Right cardiac atrium (tissue), 5 donors: ENCODE measurements at places on chromosomes 1 and 21. TPM values are rescaled to one million over a fixed set of nuclear protein-coding genes. Genes with fewer than 3 reads are reported as not detected.

GRCh38 chr1:234176000-234176399 lies 197.3 kb upstream of the COA6 start:
- no peak for DNase-seq

DNA sequence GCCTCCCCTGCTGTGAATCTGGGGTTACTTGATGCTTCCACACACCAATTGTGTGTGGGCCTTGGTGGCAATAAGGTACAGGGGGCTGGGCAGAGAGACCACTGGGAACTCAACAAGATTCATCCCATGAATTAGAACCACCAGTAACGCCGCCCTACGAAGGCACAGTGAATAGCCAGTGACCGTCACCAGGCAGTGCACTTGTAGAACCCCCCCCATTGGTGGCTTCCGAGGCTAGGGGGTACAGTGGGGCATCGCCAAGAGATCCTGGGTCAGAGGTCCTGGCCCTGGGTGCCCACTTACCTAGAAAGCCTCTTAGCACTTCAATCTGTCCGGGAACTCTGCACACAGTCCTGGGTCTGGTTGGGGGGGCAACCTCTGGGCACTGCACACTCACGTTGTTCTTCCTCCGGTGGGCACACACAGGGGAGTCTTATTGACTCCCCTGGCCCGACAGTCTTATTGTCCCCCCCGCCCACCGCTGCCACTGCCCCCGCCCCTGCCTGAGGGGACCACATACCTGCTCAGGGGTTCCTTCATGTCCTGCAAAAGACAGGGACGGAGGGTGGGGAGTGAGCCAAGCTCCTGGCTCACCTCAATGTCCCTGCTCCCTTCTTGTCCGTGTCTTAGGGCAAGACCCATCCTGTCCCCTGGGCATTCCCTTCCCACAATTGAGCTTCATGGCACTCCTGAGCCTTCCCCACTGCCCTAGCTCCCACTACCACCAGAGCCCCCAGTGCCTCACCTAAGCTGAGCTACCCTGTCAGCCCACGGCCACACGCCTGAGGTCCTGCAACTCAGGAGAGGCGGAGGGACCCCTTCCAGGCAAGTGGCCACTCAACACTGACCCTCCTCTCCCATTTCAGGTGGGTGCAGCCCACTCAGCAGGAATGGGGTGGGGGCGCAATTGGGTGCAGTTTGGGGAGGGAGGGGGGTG lies 2.5 kb upstream of the TRIM11 start:
- DNase-seq, result peak; percentile 38

GRCh38 chr1:3049905-3050304 lies 19.1 kb upstream of the PRDM16 start:
- DNase-seq, result no peak

DNA sequence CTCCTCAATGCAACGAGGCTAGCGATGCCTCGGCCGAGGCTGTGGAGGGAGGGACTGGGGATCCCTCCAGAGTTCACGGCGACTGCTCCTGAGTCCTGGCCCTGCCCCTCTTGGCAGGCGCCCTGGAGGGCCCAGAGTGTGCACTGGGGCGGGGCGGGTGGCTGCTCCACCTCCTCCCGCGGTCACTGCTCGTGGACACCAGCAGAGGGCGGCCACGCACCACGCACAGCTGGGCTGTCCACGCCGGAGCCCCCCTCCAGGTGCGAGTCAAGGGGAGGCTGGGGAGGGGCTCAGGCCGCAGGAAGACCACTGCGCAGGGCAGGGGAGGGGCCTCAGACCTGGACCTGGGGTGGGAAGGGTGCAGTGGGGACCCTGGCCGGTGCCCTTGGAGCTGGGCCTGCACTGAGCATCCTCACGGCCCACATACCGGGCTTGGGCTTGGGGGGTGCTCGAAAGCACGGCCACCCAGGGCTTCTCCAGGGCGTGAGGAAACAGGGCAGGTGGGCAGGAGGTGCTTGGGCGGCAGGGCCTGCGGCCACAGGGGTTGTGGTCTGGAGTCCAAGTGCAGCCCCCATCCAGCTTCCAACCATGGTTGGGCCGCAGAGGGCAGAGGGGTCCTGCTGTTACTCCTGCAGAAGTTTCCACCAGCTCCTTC lies 20.6 kb upstream of the TTC34 start:
- peak; percentile 84 for DNase-seq

GRCh38 chr21:36602735-36603134 lies 96.2 kb upstream of the SIM2 start:
- no peak for DNase-seq

- DNase-seq, result no peak
Observed at GRCh38 chr21:36454093-36454531, 25.8 kb downstream of the CLDN14 start.

- DNase-seq, result no peak
Observed at GRCh38 chr1:213647864-213648650, 339.7 kb upstream of the PROX1 start.

DNA sequence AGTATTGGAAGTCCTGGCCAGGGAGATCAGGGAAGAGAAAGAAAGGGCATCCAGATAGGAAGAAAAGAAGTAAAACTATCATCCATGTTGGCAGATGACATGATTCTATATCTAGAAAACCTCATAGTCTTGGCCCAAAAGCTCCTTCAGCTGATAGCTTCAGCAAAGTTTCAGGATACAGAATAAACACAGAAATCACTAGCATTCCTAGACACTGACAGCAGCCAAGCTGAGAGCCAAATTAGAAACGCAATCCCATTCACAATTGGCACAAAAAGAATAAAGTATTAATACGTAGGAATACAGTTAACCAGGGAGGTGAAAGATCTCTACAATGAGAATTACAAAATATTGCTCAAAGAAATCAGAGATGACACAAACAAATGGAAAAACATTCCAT lies 44.6 kb downstream of the ZFYVE9 start:
- DNase-seq, result no peak

DNA sequence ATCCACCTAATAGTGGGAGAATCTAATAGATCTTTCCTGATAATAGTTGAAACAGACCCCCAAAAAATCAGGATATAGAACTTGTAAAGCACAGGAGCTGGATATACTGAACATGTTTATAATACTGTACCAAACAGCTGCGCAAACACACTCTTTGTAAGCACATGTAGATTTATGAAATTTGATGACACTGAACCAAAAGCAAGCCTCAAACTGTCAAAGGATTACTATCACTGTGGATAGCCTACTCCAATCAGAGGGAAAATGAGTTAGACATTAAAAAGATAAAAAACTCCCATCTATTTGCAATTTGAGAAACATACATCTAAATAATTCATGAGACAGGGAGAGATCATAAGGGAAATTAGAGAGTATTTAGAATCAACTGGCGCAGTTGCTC lies 26.1 kb downstream of the RCAN3 start:
- no peak for DNase-seq

- DNase-seq, result no peak
Observed at GRCh38 chr1:32741059-32741412, 38.5 kb upstream of the SYNC start.

- no peak for DNase-seq
Observed at GRCh38 chr1:2407991-2408275, 4.4 kb downstream of the PEX10 start.

C8A gene
- not detected for polyA plus RNA-seq

DNA sequence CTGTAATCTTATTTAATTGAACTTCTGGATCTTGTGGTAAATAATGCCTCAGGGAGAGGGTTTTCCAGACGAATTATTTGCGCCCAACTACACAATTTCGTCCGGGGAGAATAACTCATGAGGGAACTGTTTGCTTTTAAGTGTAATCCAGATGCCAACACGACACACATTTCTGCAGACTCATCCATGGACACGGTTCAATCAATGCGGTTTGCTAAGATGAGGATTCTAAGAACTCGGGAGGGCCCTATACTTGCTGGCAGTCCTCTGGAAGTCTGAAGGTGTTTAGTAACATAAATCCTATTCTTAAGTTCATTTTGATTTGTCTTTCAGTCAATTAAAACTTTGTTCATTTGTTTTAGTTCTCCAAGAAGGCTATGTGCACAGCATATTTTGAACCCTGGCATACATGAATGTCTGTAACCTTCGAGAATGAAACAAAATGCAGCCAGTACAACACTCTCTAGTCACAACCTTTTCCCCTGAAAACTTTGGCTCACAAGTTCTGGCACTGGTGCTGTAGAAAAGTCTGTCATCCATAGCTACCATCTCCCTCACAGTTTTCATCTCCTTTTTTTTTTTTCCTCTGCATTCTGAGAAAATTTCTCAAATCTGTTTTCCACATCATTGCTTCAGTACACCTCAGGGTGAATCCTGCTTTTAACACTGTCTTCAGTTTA lies 38.8 kb downstream of the DIPK1A start:
- no peak for DNase-seq

- DNase-seq, result no peak
Observed at GRCh38 chr1:8201331-8201861, 116.5 kb upstream of the SLC45A1 start.

- peak; percentile 78 for DNase-seq
Observed at GRCh38 chr1:155173478-155174323, at the start of gene TRIM46. TRIM46 (plus strand) TSS chr1:155173849; CDS start chr1:155173967, 118 bp downstream.

C4BPB gene
- 0.05 TPM for polyA plus RNA-seq

GRCh38 chr1:32893198-32894018 lies 7.1 kb downstream of the HPCA start:
- DNase-seq, result peak; percentile 77

DNA sequence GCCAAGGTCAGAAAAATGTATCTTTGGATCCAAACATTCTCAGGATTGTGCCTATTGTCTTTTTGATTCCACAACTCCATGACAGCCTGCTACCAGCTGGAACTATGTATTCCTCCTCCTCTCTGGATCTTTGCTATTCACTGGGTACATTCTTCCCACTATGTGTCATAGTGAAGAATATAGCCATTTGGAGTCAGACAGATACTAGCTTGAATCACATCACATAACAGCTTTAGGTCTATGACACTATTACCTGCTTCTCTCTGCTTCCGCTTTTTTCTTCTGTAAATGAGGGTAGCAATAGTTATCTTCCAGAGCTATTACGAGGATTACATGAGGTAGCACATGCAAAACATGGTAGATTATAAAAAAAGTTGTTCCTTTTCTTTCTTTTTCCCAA lies 5.4 kb upstream of the EXO1 start:
- no peak for DNase-seq

DNA sequence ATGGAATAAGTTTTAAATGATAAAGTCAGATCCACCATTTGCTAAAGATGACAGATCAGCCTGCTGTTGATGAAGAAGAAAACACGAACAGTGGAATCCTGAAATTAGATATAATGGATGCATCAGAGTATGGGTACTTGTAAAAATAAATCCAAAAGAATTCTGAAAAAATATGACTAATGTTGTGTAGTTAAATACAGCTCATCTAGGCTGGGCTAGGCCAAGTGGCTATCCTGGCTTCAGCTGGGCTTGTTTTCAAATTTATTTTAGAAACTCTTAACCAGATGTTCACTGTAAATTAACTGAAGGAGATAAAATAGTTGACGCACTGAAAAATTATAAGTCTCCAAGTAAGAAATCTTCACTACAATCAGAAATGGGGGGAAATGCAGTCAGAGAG lies 7.4 kb upstream of the RGS2 start:
- DNase-seq, result no peak

SLC6A9 gene
- 1.0 TPM for polyA plus RNA-seq

GRCh38 chr1:25462732-25463131 lies 32.0 kb downstream of the MACO1 start:
- no peak for DNase-seq

BNIPL gene
- 0.41 TPM for polyA plus RNA-seq

GRCh38 chr1:53949023-53949990 lies 3.2 kb downstream of the LRRC42 start:
- no peak for DNase-seq

GRCh38 chr1:226100436-226101391 lies 38.2 kb downstream of the H3-3A start:
- no peak for DNase-seq

DNA sequence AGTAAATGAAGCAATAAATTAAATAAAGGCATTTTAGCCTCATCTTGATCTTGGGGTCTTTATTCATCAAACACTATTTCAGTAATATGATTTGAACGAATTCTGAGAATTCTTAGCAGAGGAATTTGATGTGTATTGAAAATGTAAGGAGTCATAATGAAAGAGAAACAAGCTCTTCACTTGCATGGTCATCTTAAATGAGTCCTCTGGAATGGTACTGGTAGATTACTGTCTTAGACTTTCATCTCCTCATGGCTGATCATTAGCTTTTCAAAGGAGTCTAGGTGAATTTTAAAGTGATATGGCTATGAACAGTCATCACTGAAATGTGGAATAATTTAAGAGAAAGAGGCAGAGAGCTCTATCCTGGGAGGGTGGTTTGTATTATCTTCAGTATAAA lies 30.0 kb downstream of the PRRC2C start:
- no peak for DNase-seq

DNA sequence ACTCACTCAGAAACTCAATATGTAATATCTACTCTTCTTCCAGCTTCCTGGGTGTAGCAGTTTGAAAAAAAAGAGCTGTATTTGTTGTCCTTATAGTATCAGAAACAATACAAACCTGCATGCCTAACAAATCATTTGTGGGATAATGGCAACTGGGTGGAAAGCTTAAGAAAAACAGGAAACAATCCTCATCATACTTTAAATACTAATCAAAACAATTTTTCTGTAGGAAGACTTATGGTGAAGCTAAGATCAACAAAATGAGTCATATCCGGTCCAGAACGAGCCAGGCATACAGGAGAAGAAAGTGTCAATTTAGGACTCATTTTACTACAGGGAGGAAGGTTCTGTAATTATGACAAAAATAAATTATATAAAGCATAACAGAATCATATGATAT lies 181.8 kb upstream of the ADGRL4 start:
- no peak for DNase-seq

CD160 gene
- polyA plus RNA-seq, result not detected

DNA sequence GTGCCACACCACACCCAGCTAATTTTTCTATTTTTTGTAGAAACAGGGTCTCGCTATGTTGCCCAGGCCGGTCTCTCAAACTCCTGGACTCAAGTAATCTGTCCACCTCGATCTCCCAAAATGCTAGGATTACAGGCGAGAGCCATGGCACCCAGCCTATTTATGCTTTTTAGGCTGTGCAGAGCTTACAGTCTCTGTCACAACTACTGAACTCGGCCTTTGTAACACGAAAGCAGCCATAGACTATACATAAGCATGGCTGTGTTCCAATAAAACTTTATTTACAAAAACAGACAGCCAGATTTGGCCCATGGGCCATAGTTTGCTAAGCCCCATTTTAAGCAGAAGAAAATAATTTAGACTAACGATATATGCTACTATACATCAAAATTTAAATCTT lies 54.4 kb downstream of the NID1 start:
- DNase-seq, result no peak

SPRR1B gene
- not detected for polyA plus RNA-seq
